ENCODE measurements at places on chromosomes 16 and 17.

DNA sequence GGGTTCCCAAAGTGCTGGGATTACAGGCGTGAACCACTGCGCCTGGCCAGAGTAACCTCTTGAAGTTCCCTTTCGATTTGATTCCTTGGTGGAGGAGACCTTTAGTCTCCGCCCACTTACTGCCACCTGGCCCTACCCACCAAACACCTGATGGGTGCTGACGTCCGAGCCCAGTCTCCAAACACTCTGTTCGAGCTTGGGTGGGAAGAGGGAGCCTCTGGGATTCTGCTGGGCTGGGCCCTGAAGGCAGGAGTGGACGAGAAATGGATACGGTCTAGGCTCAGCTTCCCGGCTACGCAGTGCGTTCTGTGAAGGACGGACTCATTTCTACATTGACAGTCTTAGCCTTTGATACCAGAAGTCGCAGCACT, 870 bp upstream of the ITGA3 start:
- DNase-seq = no peak

DNA sequence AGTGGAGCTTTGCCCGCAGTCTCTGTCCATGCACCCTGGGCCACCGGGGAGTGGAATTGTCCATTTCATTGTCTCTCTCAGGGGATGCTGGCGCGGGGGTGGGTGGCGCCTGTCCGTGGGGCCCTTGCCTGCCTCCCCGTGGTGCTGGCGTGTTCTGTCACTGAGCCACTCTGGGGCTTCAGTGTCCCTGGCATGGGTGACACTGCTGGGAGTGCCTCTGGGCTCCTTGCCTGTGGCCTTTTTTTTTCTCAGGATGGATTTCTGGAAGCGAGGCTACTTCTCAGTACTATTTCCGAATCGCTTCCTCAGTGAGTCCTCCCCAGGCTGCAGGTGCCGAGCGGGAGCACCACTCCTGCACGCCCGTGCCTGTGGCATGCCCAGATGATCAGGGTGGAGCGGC, 55.0 kb downstream of the PDPK1 start:
- DNase-seq = no peak

DNA sequence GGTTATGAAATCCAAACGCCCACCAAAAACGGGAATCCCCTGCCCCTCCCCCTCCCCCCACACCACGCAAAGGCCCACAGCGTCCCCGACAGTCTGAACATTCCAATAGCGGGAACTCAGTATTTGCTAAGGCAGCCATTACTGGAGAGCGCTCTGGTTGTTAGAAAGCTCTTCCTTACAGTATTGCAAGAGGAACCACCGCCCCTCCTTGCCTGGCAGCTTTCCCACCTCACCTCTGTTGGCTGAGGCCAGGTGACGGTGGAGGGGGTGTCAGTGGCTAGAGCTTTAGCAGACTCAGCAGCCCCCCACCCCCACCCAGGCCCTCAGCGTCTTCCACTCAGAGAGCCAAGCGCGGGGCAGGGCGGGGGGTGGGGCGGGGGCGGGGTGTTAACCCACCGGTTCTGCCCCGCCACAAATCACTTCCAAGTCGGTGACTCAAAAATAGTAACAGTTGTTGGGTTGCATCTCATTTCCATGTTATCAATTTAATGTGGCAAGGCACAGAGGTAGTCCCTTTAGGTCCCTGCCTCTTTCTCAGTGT, 2.2 kb upstream of the PLEKHH3 start:
- no peak for DNase-seq

- no peak for DNase-seq
Observed at GRCh38 chr17:70314506-70314905, 145.2 kb downstream of the KCNJ2 start.

- no peak for DNase-seq
Observed at GRCh38 chr17:27975146-27976011, 67.1 kb upstream of the NLK start.

- no peak for DNase-seq
Observed at GRCh38 chr16:85617948-85618347, 4.8 kb downstream of the GSE1 start.

GRCh38 chr16:2428051-2428783, 1.0 kb upstream of the CCNF start:
- no peak for DNase-seq

GRCh38 chr16:19882186-19882585, 2.5 kb downstream of the GPRC5B start:
- DNase-seq = no peak

DNA sequence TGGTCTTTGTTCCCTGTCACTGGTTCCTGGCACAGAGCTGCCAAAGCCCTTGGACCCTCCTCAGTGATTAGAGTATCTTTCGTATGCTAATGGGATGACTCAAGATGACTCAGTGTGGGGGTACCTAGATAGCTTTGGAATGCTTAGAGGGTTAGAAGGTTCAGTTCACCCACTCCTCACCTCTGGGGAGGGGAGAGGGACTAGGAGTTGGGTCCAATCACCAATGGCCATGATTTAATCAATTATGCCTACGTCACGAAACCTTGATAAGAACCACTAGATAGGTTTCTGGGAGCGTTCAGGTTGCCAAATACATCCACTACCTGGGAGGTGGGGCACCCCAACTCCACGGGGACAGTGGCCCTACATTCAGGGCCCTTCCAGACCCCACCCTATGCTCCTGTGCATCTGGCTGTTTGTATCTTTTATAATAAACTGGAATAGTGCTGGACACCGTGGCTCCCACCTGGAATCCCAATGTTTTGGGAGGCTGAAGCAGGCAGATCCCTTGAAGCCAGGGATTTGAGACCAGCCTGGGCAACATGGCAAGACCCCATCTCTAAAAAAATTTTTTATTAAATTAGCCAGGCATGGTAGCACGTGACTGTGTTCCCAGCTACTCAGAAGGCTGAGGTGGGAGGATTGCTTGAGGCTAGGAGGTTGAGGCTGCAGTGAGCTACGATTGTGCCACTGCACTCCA, 29.2 kb upstream of the LITAF start:
- DNase-seq = no peak

- DNase-seq = no peak
Observed at GRCh38 chr16:23987443-23987842, 151.7 kb downstream of the PRKCB start.

- DNase-seq = no peak
Observed at GRCh38 chr17:27217631-27218030, 76.3 kb upstream of the WSB1 start.

DNA sequence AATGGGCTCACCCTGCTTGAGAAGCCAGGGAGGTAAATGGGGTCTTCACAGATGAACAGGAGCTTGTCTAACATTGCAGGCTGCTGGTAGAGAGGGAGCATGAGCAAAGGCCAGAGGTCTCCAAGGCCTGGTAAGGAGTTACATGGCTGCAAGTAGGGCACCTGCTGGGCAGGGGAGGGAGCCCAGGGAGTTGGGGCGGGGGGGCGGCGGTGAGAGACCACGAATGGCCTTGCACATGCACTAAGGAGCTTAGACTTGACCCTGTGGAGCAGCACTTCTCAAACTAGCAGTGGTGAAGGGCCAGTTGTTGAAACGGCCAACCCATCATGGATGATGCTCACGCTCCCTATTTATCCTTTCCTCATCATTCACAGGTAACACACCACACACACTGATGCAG, 38.4 kb downstream of the ERN1 start:
- no peak for DNase-seq

GRCh38 chr16:22671301-22672076, 142.5 kb upstream of the HS3ST2 start:
- no peak for DNase-seq

- DNase-seq = no peak
Observed at GRCh38 chr16:51638339-51639135, 487.5 kb upstream of the SALL1 start.

DNA sequence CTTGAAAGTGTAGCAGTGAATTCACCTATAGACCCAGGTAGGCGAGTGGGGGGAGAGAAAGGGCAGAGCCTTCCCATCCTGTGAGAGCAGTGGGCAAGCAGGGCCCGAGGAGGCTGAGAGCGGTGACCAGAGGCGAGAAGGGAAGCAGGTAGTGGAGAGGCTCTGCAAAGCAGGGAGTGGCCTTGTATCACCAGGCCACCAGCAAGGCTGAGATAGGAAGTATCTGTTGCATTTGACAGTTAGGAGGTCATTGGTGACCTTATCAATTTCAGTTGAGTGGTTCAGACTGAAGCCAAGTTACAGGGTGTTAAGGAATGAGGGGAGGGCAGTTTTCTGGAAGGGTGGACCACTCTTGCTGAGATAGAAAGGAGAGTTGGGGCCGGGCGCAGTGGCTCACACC, 10.7 kb upstream of the HSD3B7 start:
- no peak for DNase-seq

- no peak for DNase-seq
Observed at GRCh38 chr17:51992864-51993416, 165.6 kb downstream of the CA10 start.

GRCh38 chr17:82149401-82150099, 51.5 kb upstream of the FASN start:
- DNase-seq = no peak

DNA sequence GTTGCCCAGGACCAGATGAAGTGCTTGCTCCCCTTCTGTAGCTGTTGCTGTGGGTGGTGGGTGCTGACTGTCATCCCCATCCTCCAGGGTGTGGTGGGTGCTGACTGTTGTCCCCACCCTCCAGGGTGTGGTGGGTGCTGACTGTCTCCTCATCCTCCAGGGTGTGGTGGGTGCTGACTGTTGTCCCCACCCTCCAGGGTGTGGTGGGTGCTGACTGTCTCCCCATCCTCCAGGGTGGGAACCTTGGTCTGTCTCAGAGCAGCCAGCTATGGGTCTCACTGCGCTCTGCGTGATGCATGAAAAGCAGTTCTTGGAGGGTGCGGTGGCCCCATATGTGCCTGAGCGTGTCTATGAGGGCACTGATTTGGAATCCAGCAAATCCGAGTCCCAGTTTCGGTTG, 163.8 kb downstream of the RPTOR start:
- DNase-seq = no peak

- no peak for DNase-seq
Observed at GRCh38 chr17:64378890-64379354, 11.7 kb downstream of the PECAM1 start.

DNA sequence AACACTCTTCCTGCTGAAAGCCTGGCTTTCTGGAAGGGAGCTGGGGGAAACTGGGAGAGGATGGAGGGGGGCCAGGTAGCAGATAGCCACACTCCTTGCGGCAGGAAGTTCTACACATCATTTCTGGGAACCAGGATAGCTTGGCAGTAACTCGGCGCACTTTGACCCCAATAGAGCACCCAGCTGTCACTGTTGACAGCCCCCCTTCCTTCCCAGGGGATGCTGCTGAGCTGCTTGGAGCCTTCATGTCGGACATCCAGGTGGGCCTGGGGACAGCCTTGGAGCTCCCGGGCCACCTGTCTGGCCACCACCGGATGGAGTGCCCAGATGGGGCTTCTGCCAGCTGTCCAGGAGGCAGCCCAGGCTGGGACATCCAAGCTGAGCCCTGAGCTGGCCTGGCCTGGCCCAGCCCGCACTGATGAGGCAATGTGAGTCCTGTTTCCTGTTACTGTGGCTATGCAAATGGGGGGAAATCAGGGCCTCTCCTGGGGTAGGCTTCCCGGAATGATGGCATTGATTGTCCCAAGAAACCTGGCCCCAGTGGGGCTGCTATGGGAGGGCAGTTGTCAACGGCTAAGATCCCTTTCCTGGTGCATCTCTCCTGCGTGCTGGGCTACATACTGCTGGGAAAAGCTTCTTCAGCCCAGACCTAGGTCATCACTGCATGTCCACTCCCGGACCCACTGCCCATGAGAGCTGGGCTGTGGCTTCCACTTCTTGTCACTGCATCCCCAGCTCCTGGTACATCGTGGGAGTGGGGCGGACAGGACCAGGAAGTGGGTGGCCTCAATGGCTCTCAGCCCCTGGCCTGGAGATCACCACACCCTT, 50.0 kb downstream of the SOCS1 start:
- DNase-seq = no peak

DNA sequence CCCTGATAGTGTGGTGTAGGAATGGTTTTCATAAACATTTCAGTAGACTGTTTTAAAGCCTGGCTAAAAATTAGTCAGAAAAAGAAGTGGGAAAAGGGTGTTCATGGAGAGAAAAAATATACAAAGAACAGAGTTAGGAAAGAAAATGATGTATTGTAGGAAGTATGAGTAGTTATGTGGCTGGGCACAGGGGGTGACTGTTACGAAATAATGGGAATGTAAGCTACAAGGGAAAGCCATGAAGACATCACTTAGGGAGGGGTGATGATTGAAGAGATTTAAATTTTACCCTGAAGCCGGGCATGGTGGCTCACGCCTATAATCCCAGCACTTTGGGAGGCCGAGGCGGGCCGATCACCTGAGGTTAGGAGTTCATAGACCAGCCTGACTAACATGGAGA, 55.3 kb downstream of the NUP88 start:
- DNase-seq = peak; percentile 28

- DNase-seq = peak; percentile 19
Observed at GRCh38 chr17:13114601-13115031, 96.8 kb upstream of the ELAC2 start.

DNA sequence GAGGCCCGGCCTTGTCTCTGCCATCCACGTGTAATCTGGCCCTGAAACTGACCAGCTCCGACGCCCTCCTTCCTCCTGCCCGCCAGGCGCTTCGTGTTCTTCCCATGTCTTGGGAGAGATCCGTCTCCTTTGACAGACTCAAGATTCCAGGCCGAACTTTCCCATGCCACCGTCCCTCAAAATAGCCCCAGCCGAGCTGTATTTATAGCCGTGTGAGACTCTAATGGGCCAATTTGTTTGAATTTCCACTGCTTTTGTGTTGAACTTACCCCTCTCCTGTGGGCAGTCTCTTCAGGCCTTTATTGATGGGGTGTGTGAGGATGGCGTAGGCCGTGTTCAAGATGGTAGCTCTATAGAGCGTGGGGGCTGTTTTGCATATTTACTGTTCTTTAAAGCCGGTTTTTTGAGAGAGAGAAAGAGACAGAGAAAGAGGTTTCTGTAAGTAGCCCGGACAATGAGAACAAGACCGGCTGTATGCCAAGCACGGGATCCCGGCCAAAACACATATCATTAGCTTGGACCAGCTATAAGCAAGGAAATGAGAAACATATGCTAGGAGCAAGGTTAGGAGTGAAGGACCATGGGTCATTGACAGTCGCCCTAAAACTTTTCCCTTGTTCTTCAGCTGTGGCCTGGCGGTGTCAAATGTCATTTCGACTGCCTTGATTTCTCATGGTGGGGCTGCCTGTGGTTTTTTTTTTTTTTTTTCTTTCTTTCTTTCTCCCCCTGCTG, 124.5 kb upstream of the ZFHX3 start:
- DNase-seq = peak; percentile 96

- DNase-seq = no peak
Observed at GRCh38 chr17:7858522-7858810, 663 bp downstream of the CYB5D1 start.

DNA sequence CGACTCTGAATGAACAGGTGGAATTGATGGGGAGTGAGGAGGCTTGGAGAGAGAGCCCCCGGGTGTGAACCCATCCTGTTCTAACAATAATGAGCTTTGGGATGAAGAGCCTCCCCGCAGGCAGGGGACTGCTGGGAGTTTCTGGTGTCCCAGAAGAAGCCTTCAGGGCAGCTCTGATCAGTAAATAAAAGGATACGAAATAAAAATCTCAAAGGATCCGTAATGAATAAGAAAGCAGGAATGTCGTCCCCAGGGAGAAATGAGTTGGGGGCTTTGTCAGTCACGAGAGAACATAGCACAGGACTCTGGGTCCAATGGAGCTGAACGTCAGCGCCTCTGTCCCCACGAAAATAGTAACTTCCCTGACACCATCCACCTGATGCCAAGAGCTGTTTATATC, 113.4 kb downstream of the PITPNC1 start:
- DNase-seq = no peak
